ENCODE measurements at places on chromosomes 3 and 15.

- no peak for DNase-seq
Measured at GRCh38 chr15:28289694-28290463, 32.1 kb downstream of the HERC2 start.

- no peak for DNase-seq
Measured at GRCh38 chr3:134693804-134694203, 43.0 kb upstream of the KY start.

DNA sequence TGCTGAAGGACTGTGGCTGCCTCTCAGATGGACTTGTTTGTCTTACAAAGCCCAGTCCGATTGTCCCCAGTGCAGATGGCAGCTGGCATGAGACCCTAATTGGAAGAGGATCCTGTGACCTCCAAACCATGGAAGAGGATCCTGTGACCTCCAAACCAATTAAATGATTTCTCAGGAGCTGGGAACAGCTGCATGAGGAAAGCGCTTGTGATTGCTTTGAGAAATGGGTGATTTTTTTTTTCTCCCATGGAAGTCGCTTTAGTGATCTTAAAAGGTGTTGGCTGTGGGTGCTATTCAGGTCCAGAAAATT lies 68.4 kb upstream of the LARS2 start:
- no peak for DNase-seq

DNA sequence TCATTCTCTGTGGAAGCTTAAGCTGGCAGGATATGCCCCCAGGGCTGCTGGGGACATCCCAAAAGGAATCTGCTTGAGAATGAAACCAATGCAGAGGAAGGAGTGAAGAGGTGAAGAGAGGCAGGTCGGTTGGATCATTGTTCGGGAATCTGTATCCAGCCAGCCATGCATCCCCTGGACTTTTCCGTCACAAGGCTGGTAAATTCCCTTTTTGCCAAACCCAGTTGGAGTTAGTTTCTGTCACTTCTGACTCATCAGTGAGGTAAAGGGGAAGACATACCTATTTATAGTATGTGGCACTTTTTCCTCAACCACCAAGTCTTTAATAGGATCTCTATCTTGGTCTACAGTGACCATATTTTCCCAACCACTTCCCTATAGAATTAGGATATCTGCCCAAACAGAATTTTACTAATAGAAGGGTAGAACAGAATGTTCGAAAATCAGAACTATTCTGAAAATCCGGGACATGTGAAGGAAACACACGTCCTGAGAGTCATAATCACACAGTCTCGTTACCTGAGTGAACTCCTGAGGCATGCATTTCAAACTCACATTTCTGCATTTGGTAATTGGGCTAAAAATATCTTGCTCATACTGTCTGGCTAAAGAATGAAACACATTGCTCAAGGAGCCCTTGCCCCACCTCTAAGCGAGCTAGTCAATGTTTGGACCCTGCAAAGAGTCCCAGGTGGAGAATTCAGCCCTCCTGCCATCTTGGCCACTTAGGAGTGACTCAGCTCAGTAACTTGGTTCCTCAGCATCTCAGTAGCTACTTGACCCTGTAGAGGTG lies 289.7 kb upstream of the ADAMTS9 start:
- no peak for DNase-seq

GRCh38 chr15:36422631-36423030 lies 156.8 kb upstream of the CDIN1 start:
- DNase-seq, result no peak

- no peak for DNase-seq
Measured at GRCh38 chr15:74022706-74023470, 28.4 kb downstream of the PML start.

- no peak for DNase-seq
Measured at GRCh38 chr3:17204049-17204650, 319.4 kb downstream of the PLCL2 start.

GRCh38 chr3:72634128-72634527 lies 214.1 kb downstream of the SHQ1 start:
- DNase-seq, result no peak

DNA sequence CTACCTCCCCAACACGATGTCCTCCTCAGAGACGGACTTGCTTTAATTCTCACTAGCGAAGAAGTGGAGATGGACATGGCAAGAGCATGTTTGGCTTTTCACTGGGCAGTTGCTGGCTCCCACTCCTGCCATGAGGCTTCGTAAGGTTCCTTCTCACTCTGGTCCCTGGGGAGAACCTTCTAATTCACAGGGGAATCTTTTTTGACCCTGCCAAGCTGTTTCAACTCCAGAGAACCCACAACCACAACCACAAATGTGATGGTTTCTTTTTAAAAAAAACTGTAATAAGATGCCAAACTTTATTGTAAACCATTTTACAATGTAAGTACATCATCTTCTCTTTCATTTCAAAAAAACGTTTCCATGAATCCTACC lies 1.6 kb upstream of the MUSTN1 start:
- DNase-seq, result no peak

GRCh38 chr3:14570089-14570488 lies 29.9 kb upstream of the GRIP2 start:
- DNase-seq, result no peak

- DNase-seq, result no peak
Measured at GRCh38 chr15:25787855-25788520, 75.1 kb downstream of the ATP10A start.

DNA sequence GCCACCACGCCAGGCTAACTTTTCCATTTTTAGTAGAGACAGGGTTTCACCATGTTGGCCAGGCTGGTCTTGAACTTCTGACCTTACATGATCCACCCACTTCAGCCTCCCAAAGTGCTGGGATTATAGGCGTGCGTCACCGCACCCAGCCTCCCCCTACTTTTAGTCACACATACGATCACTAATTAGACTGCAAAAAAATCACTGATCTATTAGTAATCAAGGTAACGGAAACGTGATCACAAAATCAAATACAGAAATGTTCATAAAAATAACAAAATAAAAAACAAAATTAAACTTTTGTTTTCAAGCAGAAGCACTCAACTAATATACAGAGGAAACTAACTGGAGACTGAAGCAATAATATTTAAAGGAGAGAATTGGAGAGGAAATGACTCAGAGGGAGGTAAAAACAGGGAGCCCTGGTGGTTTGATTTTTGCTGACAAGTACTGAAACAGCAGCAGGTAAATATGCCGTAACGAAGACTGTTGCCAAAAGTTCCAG lies 4.6 kb downstream of the WDR53 start:
- no peak for DNase-seq

DNA sequence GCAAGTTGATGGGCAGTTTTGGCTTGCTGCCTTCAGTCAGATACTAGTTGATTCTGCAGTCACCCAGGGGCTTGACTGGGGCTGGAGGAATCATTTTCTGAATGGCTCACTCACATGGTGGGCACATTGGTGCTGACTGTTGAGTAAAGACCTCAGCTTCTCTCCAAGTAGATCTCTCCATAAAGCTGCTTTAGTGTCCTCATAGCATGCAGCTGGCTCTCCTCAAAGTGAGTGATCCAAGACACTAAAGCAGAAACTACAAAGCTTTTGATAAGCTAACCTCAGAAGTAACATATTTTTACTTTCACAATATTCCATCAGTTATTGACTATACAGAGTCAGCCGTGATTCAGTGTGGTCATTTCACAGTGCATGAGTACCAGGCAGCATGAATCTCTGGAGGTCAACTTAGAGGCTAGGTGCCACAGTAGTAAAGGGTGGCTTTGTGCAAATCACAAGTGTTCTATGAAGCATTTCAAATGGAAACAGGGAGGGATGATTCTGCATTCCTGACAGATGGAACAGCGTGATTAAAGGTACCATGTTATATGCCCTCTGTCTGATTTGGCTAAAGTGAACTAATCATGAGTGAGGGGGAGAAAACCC lies 24.3 kb upstream of the ATP8B4 start:
- no peak for DNase-seq

GRCh38 chr15:65917936-65918335 lies 48.6 kb downstream of the RAB11A start:
- DNase-seq, result no peak

GRCh38 chr3:193593668-193594030 lies 641 bp downstream of the OPA1 start:
- DNase-seq, result no peak

- no peak for DNase-seq
Measured at GRCh38 chr15:95733931-95734330, 596.6 kb upstream of the NR2F2 start.

DNA sequence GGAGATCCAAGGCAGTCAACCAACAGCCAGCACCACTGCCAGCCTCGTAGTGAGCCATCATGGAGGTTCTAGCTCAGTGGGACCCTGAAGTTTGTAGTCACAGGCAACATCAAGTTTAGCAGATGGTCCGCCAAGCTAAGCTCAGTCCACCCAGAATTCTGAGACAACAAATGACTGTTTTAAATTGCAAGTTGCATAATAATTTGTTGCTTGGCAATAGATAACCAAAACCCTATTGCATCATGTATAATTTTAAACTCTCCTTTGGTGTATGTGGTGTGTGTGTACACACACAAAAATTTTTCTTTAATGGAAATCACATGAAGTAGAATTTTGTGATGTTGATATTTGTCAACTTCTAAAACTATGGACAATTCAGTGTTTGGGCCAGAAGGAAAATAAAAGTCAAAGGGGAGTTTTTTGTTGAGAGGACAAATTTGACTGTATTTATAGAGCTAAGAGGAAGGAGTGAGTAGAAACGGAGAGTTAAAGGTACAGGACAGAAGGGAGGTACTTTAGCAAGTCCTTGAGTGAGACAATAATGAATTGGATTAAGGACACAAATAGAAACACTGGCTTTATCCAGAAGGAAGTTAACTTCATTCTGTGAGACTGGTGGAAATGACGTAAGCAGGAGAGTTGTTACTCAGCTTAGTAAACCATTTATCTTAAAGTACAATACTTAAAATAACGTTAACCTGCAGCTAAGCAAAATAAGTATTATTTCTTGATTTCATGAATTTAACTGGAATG lies 83.6 kb downstream of the NCEH1 start:
- DNase-seq, result no peak

GRCh38 chr15:80618685-80619400 lies 76.3 kb upstream of the ABHD17C start:
- DNase-seq, result no peak

DNA sequence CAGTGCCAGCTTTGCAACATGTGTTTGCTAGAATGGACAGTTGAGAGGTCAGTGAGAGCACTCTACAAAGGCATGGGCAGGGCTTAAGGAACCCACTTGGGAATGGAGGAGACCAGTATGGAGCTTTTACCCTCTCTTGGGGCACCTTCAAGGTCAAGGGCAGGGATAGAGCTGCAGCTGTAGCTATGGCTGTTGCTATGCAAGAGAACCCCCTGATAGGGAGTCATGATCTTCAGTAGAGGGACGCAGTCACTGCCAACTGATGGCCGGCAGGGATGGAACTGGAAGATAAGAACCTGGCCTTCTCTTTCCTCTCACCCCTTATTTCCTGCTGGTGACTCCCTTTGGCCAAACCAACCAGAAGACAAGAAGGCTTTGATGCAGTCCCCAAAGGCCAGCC lies 40.3 kb downstream of the THSD4 start:
- no peak for DNase-seq

DNA sequence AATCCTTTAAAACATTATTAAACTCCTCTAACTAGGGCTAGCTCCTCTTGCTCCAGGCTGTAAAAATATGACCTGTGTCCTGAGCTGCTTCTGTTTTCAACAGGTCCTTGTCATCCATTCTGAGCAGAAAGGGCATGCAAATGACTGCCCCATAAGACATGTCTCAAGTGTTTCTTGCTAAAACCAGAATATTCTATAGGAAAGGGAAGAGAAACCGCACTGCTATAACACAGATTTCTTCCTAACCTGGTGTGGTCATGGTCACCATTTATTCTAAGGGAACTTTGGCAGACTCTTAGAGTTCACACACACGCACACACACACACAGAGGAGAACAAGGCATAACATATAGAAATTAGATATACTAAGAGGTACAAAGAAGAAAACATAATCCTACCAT lies 34.2 kb upstream of the B3GNT5 start:
- no peak for DNase-seq

GRCh38 chr3:135565546-135565945 lies 400.0 kb upstream of the PPP2R3A start:
- DNase-seq, result no peak

DNA sequence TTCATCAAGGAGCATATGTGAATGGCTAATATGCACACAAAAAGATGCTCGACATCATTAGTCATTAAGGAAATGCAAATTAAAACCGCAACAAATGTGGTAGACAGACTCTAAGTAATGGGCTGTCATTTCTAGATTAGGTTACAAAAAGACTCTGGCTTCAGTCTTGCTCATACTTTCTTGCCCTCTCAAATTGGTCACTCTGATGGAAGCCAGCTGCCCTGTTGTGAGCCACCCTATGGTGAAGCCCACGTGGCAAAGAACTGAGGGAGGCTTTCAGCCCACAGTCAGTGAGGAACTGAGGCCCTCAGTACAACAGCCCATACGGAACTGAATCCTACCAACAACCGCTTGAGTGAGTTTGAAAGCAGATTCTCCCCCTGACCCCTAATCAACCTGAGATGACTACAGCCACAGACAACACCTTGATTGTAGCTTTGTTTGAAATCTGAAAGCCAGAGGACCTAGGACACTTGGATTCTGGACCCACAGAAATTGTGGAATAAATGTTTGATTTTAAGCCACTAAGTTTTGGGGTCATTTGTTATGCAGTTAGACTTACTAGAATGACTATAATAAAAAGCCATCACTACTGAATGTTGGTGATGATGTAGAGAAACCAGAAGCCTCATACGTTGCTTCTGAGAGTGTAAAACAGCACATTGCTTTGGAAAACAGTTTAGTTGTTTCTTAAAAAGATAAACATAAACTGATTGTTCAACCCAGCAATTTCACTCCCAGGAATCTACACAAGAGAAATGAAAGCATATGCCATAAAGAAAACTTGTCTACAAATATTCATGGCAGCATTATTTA lies 45.7 kb downstream of the EHHADH start:
- DNase-seq, result no peak

GRCh38 chr3:127545216-127545615 lies 45.3 kb downstream of the TPRA1 start:
- no peak for DNase-seq

DNA sequence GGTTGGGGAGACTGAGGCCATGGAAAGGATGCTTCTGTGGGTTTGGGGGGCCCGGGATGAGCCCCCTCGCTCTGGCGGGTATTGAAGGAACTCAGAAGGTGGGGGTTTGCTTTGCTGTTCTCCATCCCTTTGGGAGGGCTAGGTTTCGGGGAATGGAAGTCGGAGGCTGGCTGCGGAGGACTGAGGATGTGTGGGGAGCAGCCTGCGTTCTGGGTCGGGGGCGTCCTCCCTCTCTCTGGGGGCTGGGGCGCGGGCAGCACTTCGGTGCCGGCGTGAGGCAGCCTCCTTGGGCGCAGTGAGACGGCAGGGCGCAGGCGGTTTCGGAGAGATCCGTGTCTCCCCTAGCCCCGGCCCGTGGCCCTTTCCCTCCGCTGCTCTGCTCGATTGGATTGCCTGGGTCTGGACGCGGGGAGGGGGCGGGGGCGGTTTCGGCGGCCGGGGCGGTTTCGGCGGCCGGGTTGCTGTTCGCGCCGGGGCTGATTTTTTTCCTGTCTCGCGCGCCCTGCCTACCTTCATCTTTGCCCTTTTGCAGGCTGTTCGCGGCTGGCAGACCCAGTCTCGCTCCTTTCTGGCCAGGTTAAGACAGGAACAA lies 1.4 kb downstream of the PTPRG start:
- DNase-seq, result peak; percentile 24

Data from WTC11 (cell line).